ENCODE measurements at places on chromosomes 6 and 20.
A peak's percentile ranks its signal among the peaks of the same experiment; 100 is the strongest.

DNA sequence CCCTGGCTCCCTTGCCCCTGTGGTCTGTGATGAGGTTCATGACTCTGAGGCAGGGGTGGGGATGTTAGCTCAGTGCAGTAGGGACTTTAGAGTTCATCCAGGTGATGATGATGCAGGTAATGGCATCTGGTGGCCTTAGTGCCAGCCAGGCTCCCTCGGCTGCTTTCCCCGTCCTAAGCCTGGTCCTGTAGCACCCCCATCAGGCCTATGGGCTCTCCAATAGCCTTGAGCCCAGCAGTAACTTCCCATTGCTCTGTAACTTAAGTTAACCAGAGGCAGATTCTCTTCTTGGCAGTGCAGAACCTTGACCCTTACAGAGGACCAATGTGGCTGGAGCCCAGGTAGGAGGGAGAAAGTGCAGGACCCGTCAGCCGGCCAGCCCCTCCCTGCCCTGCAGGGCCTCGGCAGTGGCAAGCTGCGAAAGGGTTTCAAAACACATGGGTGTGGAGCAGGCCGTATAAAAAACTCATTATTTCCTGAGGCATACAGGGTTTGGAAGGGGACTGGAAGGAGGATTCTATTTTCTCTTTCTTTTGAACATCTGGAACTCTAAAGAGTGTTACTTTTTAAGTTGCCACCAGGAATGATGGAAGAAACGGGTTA lies 406.9 kb downstream of the CDH26 start:
- no peak for DNase-seq

DNA sequence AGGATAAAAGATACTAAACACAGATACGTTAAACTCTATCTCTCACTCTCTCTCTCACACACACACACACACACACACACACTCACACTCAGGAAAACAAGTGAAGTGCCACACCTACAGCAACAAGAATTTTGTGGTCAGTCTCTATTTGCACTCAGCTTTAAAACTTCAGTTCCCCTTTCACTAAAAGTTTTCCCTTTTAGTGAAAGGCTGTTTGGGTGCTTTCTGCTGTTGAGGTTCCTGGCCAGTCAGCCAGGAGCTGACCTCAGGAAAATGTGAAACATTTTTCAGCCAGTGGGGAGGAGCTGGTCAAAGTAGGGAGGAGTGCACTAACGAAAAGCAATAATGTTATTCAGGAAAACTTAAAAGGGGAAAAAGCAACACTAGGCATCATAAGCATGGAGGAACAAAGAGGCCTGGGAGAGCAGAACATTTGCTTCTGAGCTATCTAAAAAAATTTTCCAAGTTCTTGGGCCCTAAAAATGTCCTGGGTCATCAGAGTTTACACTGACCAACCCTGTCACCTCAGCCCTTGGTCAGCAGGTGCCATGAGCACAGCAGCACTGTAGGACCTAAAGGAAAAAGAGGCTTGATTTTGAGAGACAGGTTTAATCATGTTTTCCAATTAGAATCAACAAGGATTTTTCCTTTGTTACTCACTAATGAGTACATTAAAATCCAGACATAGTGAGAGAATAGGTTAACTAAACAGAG lies 30.7 kb upstream of the NT5E start:
- peak; percentile 50 for DNase-seq

DNA sequence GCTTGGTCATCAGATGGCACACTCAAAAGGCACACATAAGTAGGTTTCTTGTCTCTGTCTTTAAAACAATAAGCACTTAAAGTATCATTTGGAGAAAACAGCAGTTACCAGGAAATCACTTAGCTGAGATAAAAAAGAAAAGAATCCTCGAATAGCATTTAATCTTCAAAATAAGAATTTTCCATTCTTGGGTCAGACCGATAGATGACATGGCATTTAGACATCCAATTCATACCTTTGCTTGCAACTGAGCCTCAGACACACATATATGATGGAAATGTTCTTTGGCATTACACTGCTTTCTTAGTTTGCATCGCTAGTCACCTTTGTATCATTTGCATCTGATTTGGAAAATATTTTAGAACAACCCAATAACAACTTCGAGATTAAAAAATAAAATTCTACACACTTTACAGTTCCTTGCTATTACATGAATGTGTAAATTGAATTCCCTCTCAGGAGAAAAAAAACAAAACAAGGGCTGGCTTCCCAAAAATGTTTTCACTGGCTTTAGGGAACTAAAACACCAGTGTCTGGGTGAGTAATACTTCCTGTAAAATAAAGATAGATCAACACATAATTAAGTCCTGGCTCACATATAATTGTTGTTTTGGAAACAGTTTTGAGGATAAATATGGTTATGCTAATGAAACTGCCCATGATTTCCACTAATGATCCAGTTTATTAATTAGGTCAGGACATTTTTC lies 1.3 kb upstream of the RNF217 start:
- DNase-seq = peak; percentile 60

- DNase-seq = no peak
Observed at GRCh38 chr20:21516180-21516567, 2.3 kb upstream of the NKX2-2 start.

- peak; percentile 79 for DNase-seq
Observed at GRCh38 chr6:21026576-21027273, 492.5 kb downstream of the CDKAL1 start.

GRCh38 chr6:6348256-6348655 lies 27.8 kb upstream of the F13A1 start:
- DNase-seq = no peak
